Caco-2 (cell line): ENCODE measurements at places on chromosomes 1 and 21.

- H3K4me1 ChIP-seq, result no peaks in the 10 kb centered on the region
- H3K27me3 ChIP-seq, result no peaks in the 10 kb centered on the region
- H3K4me3 ChIP-seq, result no peak overlapping the region
- H3K27ac ChIP-seq, result no peak overlapping the region
- no peaks in the 10 kb centered on the region for H3K36me3 ChIP-seq
Observed at GRCh38 chr1:219985169-219985568, 56.8 kb upstream of the SLC30A10 start.

- no peak overlapping the region for H3K4me3 ChIP-seq
- no peaks in the 10 kb centered on the region for H3K36me3 ChIP-seq
- no peak overlapping the region for H3K27ac ChIP-seq
- H3K4me1 ChIP-seq, result peaks cover 6% of the 10 kb centered on the region
- no peaks in the 10 kb centered on the region for H3K27me3 ChIP-seq
- DNase-seq, result no peak
Observed at GRCh38 chr1:61332796-61333195, 250.4 kb downstream of the NFIA start.

- DNase-seq, result no peak
- H3K4me3 ChIP-seq, result no peak overlapping the region
- no peaks in the 10 kb centered on the region for H3K4me1 ChIP-seq
- no peaks in the 10 kb centered on the region for H3K27me3 ChIP-seq
- no peaks in the 10 kb centered on the region for H3K36me3 ChIP-seq
Observed at GRCh38 chr21:22842875-22843274, 1844.7 kb downstream of the NCAM2 start.

DNA sequence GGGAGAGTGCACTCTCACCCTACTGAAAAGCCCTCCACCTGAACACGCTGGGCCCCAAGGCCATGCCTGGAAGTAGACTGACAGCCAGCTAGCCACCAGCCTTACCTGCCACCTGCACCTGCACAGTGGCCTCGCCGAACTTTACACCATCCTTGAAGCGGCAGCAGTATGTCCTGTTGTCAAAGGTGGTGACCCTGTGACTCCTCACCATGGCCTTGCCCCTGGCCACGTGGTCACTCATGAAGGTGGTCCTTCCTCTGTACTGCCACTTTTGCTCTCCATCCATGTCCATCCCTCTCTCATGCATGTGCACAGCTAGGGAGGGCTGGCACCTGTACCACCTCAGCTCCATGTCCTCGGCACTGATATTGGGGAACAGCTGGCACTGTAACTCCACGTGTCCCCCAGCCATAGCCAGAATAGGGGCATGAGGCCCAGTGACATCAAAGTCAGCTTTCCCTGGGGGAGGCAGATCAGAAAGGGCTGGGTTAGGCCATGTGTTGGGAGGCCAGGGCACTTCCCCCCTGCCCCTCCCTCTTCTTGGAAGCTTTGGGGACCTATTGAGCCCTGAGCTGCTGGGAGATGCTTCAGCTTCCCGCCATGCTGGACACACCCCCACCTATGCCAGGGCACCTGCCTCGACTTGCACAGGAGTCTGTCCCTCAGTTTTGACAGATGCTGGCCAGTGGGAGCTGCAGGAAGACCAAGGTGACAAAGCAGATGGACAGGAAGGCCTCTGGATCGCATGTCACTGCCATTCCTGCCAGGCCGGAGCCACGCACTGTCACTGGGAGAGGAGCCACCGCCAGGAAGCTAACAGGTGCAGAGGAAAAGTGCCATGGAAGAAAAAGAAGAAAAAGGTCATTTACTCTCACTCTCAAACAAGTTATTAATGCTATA lies 24.6 kb downstream of the RNF187 start:
- no peaks in the 10 kb centered on the region for H3K27me3 ChIP-seq
- no peaks in the 10 kb centered on the region for H3K36me3 ChIP-seq
- no peaks in the 10 kb centered on the region for H3K4me1 ChIP-seq
- no peak overlapping the region for H3K27ac ChIP-seq
- H3K4me3 ChIP-seq, result no peak overlapping the region

DNA sequence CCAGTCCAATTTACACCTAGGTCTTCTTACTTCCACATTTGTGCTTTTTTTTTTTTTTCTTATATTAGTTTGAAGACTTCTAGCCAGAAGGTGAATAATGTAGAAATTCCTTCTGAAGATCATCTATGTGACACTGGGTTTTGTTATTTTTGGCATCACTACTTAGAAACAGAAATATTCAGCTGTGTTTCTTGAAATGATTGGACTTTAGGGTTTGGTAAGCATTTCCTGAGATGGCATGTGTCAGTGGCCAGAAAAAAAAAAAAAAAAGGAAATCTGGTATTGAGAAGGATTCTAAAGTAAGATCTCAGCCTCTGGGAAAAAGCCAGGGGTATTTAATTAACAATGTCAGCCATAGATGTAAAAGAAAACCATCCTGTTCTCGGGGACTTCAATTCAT lies 43.4 kb upstream of the LRRC8C start:
- no peak overlapping the region for H3K27ac ChIP-seq
- no peak overlapping the region for H3K4me3 ChIP-seq
- H3K4me1 ChIP-seq, result no peaks in the 10 kb centered on the region
- H3K27me3 ChIP-seq, result no peaks in the 10 kb centered on the region
- H3K36me3 ChIP-seq, result no peaks in the 10 kb centered on the region
